ENCODE measurements at places on chromosomes 5 and 9. TPM values are rescaled to one million over a fixed set of nuclear protein-coding genes. Genes with fewer than 3 reads are reported as not detected.

PCDHB16 gene
- not detected for total RNA-seq

GRCh38 chr5:18051953-18052352 is 417.7 kb downstream of the TAF11L14 start:
- DNase-seq = no peak

DNA sequence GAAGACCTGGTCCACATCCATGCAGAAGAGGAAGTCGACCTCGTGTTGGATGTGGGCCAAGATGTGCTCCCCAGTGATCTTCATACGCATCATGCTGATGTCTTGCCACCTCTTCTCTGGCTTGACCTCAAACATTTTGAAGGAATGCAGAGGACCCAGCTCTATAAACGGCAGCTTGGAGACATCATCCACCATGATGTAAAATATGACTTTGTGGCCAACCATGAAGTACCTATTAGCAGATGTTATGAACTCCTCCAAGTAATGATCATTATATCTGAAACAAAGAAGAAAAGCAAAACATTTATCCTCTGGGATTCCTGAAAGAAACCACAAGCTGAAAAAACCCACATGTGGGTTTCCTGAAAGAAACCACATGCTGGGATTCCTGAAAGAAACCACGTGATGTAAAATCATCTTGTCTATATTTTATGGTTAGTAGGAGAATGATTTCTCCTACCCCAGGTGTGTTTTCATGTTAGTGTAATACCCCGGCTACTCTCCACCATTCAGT is 52.3 kb downstream of the GGTA1 start:
- DNase-seq = no peak

DNA sequence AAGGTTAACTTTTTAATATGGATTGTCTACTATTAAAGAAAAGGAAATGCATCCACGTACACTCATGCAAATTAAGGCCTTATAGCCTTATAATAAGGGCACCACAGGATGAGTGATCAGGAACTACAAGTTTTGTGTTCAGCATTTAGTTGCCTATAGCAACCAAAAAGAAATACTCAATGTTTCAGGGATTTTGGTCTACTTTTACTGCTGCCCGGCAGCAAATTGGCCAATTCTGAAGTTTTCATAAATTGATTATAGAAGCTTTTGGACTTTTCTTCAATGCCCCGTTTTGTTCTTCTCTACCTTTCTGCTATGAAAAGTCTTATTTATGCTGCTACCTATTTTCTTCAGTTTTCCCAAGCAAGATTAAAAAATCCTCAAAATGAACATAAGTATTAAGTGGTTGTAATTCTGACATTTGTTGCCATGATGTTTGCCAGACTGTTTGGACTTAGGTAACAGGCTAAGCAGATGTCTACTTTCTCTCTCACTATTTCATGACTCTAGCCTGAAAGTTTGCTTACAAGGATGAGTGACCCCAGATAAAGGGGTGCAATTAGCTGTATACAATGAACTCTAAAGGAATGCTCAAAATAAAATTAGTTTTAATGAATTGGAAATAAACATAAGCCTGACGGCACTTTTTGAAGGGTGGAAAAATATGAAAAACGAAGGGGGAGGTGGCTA is 391.5 kb upstream of the DAB2 start:
- DNase-seq = no peak

DNA sequence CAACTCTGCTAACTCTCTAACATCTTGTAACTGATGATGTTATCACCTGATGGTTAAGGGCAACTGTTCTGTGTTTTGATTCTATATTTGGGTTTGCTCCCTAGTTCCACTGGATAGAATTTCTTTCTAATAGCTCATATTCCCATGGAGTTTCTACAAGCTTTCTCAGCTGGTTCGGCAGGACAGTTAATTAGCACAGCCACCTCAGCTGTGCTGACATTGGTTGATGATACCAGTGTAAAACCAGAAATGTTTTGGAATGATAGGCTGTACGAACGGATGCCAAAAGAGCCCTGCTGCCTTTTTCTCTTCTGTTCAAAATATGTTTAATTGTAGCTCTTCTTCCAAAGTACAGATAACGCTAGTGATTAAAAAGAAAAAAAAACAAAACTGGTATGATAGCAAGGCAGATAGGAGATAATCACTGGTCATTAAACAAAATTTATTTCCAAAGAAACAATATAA is 440.5 kb upstream of the ZNF608 start:
- DNase-seq = no peak

Measured in activated naive CD8-positive, alpha-beta T cell treated with anti-CD3 and anti-CD28 coated beads, Interleukin-2, amount 10 ng/mL, durations not matched to agents 7 days and 5 days (primary cell).